ENCODE measurements at places on chromosomes 12 and 14.

DNA sequence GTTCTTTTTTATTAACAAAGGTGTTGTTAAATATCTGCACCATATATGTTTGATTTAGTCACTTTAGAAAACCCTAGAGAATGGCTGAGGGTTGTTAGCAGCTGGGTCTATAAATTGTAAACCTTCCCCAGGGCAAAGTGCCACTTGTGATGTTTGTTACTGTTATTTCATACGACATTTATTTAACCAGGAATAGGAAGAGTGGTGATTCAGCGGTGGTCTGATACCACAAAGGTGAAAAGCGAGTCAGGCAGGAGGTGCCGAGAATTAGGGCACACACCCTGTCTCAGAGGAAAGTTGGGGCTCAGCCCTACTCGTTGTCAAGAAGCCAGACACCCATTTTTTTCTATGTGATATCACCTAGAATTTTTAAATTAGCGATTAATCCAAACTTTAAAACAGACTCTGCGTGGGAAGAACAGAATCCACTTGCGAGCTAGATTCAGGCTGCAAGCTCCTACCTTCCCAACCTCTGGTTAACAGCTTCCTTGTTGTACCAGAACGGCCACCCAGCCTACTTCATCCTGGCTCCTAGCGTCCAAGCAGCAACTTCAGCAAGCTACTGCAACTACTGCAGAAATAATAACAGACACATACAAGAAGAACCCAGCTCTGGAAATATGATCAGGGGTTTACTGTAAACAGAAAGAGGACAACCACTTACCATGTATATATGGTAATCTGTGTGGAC is 126.7 kb downstream of the TMEM132D start:
- no peak for DNase-seq

- no peak for DNase-seq
Observed at GRCh38 chr14:77985211-77985615, 185.0 kb upstream of the NRXN3 start.

GRCh38 chr14:54591866-54592265 is 24.9 kb downstream of the SAMD4A start:
- DNase-seq, result no peak

- peak; percentile 11 for DNase-seq
Observed at GRCh38 chr12:27207615-27208413, 36.3 kb upstream of the STK38L start.

- DNase-seq, result no peak
Observed at GRCh38 chr14:22379727-22380126, 209.3 kb downstream of the DAD1 start.

DNA sequence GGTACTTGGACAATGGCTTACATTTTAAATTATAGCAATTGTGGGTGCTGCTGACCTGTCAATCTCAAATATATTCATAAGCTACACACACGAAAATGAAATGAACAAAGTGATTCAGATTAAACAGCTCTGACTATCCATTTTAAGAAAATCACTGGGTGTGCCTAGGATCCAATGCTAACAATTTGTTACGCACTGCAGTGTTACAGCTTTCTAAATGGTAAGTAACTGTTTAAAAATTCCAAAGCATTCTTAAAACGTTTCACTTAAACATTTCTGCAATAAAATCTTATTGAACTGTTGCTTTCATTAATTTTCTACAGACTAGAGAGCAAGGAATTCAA is 18.9 kb downstream of the LMO3 start:
- no peak for DNase-seq

- no peak for DNase-seq
Observed at GRCh38 chr14:100098171-100098570, 32.9 kb downstream of the EVL start.

- no peak for DNase-seq
Observed at GRCh38 chr12:60072911-60073310, 477.1 kb downstream of the SLC16A7 start.

Measured in stimulated activated CD4-positive, alpha-beta T cell treated with anti-CD3 and anti-CD28 coated beads, Interleukin-4, amount 100 ng/mL, for 1 hour (primary cell).